PC-9 (cell line): ENCODE measurements at places on chromosomes 6 and 20.
A peak's percentile ranks its signal among the peaks of the same experiment; 100 is the strongest.

GRCh38 chr6:103570431-103570830 is 1289.3 kb downstream of the HACE1 start:
- no peak for DNase-seq

DNA sequence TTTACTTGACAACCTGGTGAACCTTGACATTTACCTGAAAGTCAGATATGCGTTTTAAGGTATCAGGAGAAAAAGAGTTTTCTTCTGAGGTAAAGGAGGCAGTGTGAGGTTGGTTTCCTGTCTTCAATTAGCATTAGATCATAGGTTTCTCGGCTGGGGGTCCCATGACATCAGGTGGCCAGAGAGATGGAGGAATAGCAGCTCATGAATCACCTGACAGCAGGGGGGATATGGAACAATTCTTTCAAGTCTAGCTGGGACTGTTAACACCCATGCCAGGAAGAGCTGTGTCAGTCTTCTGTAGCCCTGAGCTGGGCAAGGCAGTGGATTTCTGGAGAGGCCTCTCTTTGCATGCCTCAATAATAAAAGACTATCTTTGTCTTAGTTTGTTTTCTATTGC is 108.0 kb upstream of the TMEM170B start:
- no peak for DNase-seq

GRCh38 chr20:32010666-32011065 is 428 bp downstream of the CCM2L start:
- no peak for DNase-seq

- no peak for DNase-seq
These were observed 37.4 kb downstream of the PLAGL1 start for GRCh38 chr6:143970456-143971218.

DNA sequence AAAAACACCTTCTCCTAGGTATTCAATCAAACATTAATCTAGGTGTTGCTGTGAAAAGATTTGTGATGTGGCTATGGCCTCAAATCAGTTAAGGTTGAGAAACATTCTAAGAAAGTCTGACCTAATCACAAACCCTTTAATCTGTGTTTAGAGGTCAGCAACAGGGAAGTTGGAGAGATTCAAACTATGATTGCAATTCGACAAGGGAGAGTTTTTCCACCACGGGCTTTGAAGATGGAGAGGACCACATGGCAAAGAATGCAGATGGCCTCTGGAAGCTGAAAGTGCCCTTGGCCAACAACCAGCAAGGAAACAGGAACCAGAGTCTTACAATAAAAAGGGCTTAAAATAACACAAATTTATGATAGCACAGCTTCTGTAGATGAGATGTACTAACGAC is 29.6 kb upstream of the LGSN start:
- no peak for DNase-seq

- no peak for DNase-seq
These were observed 21.2 kb upstream of the BNIP5 start for GRCh38 chr6:36357872-36358225.

DNA sequence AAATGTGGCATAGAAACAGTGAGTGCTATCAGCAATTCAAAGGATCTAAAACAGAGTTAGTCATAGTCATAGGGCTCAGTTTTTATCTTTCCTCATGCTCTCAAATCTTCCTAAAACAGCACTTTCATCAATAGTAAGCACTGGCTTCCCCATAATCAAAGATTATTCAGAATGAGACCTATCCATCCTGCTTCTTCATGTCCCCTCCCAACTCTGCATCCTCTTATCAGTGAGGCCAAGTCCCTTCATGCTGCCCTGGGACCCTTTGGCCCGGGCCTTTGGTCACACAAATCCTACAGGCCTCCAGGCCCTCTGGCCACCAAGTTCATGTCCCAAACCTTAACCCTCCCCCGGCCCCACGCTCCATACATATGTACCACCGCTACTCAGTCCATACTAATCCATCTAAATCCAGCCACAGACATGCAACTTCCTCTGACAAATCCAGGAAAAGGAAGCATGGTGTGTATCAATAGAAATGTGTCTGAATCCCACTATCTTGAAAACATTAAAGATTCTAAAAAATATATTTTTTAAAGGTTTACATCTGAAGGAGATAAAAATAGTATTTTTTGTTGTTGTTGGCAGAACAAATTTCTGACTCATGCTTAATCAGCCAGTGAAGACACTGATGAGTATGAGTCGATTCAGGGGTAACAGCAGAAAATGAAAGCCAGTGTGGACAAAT is 143.5 kb downstream of the PDE7B start:
- no peak for DNase-seq

DNA sequence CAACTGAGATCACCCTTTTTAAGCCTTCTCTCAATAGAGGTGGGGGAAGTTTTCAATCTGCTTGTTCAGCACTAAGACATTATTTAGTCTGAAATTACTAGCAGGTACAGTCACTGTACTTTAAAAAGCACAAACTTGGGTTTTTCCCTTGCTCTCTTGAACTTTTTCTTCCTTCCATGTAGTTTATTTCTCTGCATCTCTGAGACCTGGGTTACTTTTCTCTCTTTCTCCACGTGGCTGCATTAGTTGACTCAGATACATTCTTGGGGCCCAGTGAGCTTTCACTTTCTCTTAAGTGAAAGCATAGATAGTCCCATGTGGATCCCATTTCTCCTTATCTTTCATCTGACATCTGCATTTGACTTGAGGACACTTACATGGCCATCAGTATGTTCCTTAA is 433.9 kb upstream of the MAP3K7 start:
- DNase-seq: no peak

DNA sequence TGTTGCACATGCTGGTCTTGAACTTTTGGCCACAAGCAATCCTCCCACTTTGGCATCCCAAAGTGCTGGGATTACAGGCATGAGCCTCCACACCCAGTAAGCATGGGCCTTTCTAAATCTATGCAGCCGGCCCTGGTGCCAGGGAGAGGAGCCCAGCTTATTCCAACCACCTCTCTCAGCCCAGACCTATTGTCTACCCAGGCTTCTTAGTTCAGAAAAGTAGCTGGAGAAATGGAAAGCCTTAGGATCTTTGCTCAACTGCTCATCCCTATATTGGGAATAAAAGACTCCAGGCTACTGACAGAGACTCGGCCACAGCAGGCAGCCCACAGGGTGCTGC is 7.8 kb upstream of the PCIF1 start:
- no peak for DNase-seq

GRCh38 chr6:131390322-131390721 is 182.7 kb upstream of the ARG1 start:
- DNase-seq: no peak

DNA sequence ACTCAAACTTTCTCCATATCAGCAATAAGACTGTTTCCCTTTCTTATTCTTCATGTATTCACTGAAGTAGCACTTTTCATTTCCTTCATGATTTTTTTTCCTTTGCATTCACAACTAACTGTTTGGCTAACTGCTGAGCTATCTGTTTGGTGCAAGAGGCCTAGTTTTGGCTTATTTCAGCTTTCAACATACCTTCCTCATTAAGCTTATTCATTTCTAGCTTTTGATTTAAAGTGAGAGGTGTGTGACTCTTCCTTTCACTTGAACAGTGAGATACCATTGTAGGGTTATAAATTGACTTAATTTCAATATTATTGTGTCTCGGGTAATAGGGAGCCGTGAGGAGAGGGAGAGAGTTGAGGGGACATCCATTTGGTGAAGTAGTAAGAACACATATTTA is 262.0 kb upstream of the PREP start:
- DNase-seq: no peak

- DNase-seq: no peak
These were observed 683 bp upstream of the GCNT2 start for GRCh38 chr6:10520468-10520867.

GRCh38 chr6:137162692-137163306 is 10.6 kb downstream of the IL22RA2 start:
- no peak for DNase-seq

DNA sequence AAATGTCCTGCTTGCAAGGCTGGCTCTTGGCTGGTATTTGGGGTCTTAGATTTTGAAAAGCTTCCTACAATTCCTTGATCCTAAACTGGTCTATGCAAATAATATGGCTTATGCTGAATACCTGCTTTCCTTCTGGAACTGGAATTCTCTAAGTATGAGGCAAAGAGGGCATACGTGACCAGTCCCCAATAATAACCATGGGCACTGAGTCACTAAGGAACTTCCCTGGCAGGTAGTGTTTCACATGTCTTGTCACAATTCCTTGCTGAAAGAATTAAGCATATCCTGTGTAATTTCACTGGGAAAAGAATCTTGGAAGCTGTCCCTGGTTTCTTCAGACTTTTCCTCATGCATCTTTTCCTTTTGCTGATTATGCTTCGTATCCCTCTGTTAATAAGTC is 106.5 kb downstream of the MMS22L start:
- no peak for DNase-seq

- no peak for DNase-seq
These were observed 105.6 kb downstream of the FARS2 start for GRCh38 chr6:5366941-5367340.

- peak; percentile 53 for DNase-seq
These were observed 11.5 kb upstream of the SLC52A3 start for GRCh38 chr20:779771-780170.

GRCh38 chr6:151948002-151948743 is 140.7 kb downstream of the ESR1 start:
- DNase-seq: no peak

DNA sequence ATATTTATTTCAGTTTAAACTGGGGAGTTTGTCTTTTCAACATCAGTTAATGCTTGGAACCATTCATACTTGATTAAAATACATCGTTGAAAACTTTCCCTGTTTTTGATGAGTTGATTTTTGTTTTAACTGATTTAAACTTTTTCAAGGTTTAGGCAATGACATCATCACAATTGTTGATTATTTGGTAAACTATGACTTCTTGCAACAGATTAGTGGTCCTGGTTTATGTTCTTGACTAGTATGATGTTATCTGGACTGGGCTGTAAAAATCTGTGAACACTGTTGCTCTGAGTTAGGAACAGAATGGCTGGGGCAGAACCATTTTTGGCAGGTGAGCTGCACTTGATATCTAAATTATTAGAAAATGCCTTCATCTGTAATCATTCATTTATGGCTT is at the start of gene ZC2HC1B:
Gene ZC2HC1B (plus strand): TSS at position 241 of the 400 bp plus-strand sequence. CDS start 66 bp downstream, at position 307.
- no peak for DNase-seq

GRCh38 chr6:43089467-43089866 is 13.4 kb downstream of the PTK7 start:
- no peak for DNase-seq

- DNase-seq: peak; percentile 40
These were observed 47.9 kb downstream of the STK35 start for GRCh38 chr20:2149507-2149906.

GRCh38 chr6:138311268-138311667 is 66.4 kb upstream of the SMIM28 start:
- no peak for DNase-seq

GRCh38 chr20:62203378-62204030 is 16.6 kb downstream of the HRH3 start:
- DNase-seq: no peak

GRCh38 chr6:91485047-91485446 is 898.2 kb upstream of the MAP3K7 start:
- DNase-seq: no peak

DNA sequence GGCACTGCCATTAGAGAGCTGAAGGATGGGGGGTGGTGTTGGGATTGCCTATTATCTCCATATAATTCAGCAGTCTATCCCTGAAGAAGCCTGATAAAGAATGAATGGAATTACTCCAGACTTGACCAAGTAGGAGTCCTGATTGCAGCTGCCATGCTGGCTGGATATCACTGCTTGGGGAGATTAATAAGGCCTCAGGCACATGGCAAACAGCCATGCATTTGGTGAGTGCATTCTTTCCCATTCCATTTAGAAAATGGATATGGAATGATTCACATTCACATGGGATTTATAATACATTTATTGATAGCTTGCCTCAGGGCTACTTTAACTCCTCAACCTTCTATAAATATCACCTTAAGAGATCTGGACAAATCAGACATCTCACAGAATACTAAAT is 49.6 kb upstream of the HLA-A start:
- DNase-seq: no peak

DNA sequence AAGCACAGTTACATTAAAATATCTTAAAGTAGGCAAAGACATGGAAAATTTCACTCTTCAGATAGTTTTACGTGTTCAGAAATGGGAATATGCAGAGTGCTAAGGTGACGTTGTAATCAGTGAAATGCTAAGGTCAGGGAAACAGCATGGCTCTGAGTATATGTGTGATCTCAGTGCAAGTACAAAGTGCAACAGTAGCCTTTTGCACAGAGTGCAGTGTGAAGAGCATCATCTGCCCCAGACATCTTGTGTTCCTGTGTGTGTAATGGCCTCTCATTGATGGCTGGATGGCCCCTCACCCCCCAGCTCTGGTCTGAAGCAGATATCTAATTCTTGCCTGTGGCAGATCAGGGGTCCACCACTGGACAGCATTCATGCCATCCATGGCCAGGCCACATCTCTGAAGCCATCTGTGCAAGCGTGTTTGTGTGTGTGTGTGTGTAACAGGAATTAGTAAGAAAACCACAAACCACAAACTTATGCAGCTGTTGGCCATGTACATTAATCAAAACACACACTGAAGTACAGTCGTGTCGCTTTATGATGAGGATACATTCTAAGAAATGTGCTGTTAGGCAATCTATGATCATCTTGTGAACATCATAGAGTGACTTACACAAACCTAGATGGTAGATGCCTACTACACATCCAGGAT is 165.1 kb downstream of the RALGAPA2 start:
- DNase-seq: no peak

GRCh38 chr6:112409311-112409710 is 62.2 kb downstream of the RFPL4B start:
- DNase-seq: no peak

GRCh38 chr6:56445818-56446217 is 196.9 kb downstream of the DST start:
- no peak for DNase-seq

DNA sequence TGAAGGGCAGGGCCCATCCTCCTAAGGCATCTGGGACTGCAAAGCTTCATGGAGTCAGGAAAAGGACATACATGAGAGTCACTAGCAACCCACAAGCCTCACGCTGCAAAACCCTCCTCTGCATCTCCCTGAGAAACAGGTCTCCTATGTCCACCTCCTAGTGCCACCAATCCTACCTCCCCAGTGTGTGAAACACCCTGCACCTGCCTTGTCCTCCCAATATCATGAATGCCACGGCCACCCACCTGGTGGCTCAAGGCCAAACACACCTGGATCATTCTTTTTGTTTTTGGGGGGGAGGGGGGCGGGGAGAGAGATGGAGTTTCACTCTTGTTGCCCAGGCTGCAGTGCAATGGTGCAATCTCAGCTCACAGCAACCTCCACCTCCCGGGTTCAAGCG is 90.5 kb downstream of the ZMYND8 start:
- DNase-seq: no peak

- no peak for DNase-seq
These were observed 63.2 kb upstream of the TMEM181 start for GRCh38 chr6:158496700-158497099.

- DNase-seq: no peak
These were observed 68.4 kb downstream of the RREB1 start for GRCh38 chr6:7176208-7176607.

DNA sequence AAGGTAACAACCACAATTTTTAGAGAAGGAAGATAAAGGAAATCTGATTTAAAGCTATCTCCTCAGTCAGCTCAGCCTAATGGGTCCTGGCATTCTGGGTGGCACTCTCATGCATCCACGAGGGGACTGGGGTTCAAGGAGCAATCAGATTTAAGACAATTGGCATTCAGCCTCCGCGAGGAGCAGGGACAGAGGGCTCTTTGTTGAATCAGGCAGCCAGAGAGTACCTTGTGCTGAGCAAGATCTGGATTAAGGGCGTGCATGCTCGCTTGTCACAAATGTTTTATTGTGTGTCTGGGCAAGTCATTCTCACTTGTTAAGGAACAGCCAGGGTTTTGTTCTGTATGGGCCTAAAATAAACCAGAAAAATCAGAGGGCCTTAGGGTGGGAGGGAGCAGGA is 475.3 kb upstream of the NRSN1 start:
- DNase-seq: no peak

- no peak for DNase-seq
These were observed 24.0 kb upstream of the GTSF1L start for GRCh38 chr20:43750774-43751166.
